Aorta (tissue), 5 donors: ENCODE measurements at places on chromosomes 7 and 10. TPM values are rescaled to one million over a fixed set of nuclear protein-coding genes. Genes with fewer than 3 reads are reported as not detected.

ATRNL1 gene
- total RNA-seq = 41.0 TPM

PLXNA4 gene
- total RNA-seq = 22.7 TPM

HGF gene
- 55.9 TPM for total RNA-seq

CNPY1 gene
- not detected for total RNA-seq

FRMD4A gene
- 65.6 TPM for total RNA-seq

EVX1 gene
- total RNA-seq = not detected

ACTR3C gene
- 1.2 TPM for total RNA-seq

GRCh38 chr7:106893591-106893990 lies 28.5 kb downstream of the PIK3CG start:
- no peak overlapping the region for H3K27ac ChIP-seq
- H3K36me3 ChIP-seq = no peaks in the 10 kb centered on the region
- no peak overlapping the region for H3K4me3 ChIP-seq
- no peak for DNase-seq
- H3K27me3 ChIP-seq = no peaks in the 10 kb centered on the region

DNA sequence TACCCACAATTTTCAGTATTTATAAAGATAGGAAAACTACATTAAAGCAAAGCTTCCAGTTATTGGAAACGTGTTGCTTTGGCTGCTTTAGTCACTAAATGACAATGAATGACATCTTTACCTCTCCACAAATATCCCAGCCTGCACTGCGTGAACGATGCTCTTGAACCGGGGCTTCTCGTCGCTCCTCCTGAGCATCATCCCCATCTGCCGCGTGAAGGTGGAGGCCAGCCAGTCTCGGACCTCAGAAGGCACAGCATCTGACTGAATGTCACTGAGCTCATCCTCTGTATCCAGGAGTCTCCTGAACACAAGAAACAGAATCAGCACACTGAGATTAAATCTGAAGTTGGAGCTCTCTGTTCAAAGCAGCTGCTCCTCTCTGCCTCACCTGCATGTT lies 191.3 kb downstream of the PDE1C start:
- H3K4me1 ChIP-seq = no peaks in the 10 kb centered on the region
- H3K36me3 ChIP-seq = no peaks in the 10 kb centered on the region
- H3K27ac ChIP-seq = no peak overlapping the region
- H3K27me3 ChIP-seq = no peaks in the 10 kb centered on the region

- no peak overlapping the region for H3K27ac ChIP-seq
- no peaks in the 10 kb centered on the region for H3K27me3 ChIP-seq
- no peaks in the 10 kb centered on the region for H3K4me1 ChIP-seq
- no peak for DNase-seq
- H3K4me3 ChIP-seq = no peak overlapping the region
- no peaks in the 10 kb centered on the region for H3K36me3 ChIP-seq
Observed at GRCh38 chr7:77254429-77254828, 54.8 kb upstream of the FGL2 start.

DNA sequence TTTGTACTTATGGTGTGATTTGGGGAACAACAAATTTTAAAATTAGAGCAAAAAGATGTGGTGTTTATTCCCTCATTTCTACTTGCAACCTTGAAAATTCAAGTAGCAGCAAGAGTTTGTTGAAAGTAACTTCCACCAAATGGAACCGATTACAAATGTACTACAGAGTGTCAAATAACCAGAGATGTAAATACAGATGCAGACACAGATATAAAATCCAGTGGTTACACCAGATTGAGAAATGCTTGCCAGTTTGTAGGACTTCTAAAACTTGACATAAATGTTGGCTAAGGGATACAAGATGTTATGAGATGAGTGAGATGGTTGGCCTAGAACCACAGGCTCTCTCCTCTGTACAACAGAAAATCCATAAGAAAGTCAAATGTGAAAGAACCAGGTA lies 162.1 kb downstream of the DIP2C start:
- no peak overlapping the region for H3K27ac ChIP-seq
- H3K36me3 ChIP-seq = no peaks in the 10 kb centered on the region
- no peak overlapping the region for H3K4me3 ChIP-seq
- DNase-seq = no peak
- H3K4me1 ChIP-seq = no peaks in the 10 kb centered on the region

DNA sequence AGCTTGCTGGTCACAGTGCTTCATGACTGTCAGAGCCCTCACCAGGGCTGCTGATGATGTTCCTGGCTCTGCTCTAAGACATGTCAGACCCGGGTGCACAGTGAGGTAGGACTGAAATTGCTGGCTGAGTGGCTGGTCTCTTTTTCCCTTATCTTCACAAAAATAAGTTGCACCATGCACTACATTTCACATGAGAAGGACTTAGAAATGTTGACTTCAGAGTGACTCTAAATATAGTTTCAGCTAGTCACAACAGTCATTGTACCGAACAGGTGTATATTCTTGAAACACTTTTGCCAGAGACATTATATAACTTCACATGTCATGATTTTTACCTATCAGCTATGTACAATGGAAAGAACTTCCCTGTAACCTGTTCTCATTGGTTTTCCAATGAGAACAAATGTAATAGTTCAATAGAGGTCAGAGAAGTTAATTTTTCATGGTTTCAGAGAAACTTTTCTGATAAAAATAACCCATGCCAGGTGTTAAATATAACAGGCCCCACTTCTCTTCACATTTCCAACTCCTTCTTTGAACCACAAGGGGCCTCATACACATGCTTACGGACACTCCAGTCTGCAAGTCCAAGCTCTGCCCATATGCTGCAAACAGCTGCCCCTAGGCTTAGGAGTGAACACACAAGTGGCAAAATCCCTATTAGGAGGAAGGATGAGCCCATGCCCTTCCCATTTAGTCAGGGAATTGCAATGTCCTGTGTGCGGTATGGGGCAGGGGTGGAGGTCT lies 115.6 kb downstream of the CDK6 start:
- no peaks in the 10 kb centered on the region for H3K27me3 ChIP-seq
- H3K4me3 ChIP-seq = no peak overlapping the region
- no peaks in the 10 kb centered on the region for H3K36me3 ChIP-seq
- no peaks in the 10 kb centered on the region for H3K4me1 ChIP-seq
- H3K27ac ChIP-seq = peak overlapping the region; percentile 9

DNA sequence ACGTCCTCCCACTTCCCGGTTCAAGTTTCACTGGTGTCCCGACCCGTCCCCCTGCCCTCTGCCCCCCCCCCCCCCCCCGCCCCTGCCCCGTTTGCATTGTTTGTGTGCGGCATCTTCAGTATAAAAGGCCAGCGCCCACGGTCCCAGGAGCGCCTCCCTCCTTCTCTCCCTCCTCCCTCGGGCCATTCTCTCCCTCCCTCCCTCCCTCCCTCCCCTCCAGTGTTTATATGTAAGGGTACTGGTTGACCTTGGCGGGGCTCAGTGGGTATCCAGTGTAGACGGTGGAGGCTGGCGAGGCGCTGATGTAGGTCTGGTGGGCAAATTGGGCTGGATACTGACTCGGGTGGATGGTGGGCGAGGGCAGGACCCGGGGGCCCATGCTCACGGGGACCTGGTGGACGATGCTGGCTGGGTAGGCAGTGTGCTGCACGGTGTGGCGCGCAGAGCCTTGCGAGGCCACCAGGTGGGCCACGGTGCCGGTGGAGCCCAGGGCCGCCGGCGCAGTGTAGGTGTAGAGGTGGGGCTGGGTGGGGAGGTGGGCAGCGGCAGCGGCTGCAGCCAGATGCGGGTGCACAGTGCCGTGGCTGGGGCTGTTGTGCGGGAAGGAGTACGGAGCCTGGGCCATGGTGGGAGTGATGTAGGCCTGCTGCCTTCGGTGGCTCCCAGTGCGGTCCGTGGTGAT lies 49.4 kb downstream of the CLEC2L start:
- peaks cover 8% of the 10 kb centered on the region for H3K36me3 ChIP-seq
- no peak for DNase-seq
- H3K27me3 ChIP-seq = no peaks in the 10 kb centered on the region

- no peaks in the 10 kb centered on the region for H3K36me3 ChIP-seq
- H3K27me3 ChIP-seq = no peaks in the 10 kb centered on the region
- DNase-seq = no peak
- no peaks in the 10 kb centered on the region for H3K4me1 ChIP-seq
- H3K27ac ChIP-seq = no peak overlapping the region
Observed at GRCh38 chr10:30379983-30380382, 30.9 kb upstream of the MTPAP start.

GRCh38 chr10:90779548-90779947 lies 78.3 kb downstream of the HTR7 start:
- no peaks in the 10 kb centered on the region for H3K4me1 ChIP-seq
- no peak overlapping the region for H3K4me3 ChIP-seq
- H3K27ac ChIP-seq = no peak overlapping the region
- no peaks in the 10 kb centered on the region for H3K36me3 ChIP-seq
- H3K27me3 ChIP-seq = no peaks in the 10 kb centered on the region

DNA sequence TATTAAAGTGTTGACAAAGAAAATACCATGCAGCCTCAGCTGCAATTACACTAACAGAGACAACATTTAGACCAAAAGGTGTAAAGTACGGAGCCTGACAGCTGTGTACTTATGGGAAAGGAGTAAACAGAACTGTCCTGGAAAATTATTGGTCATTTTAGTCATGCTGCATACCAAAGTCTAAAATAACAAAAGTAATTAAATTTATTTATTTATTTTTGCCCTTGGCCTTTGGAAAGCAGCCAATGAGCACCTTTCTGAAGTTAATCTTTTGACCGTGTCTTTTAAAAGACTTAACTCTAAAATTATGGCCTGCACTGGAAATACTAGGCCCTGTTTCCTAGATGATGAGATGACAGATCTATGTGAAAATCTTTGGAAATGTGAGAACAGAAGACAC lies 597.6 kb downstream of the NXPH1 start:
- H3K27me3 ChIP-seq = no peaks in the 10 kb centered on the region
- H3K4me1 ChIP-seq = no peaks in the 10 kb centered on the region
- H3K27ac ChIP-seq = no peak overlapping the region
- no peak for DNase-seq
- no peak overlapping the region for H3K4me3 ChIP-seq
- H3K36me3 ChIP-seq = no peaks in the 10 kb centered on the region

DNA sequence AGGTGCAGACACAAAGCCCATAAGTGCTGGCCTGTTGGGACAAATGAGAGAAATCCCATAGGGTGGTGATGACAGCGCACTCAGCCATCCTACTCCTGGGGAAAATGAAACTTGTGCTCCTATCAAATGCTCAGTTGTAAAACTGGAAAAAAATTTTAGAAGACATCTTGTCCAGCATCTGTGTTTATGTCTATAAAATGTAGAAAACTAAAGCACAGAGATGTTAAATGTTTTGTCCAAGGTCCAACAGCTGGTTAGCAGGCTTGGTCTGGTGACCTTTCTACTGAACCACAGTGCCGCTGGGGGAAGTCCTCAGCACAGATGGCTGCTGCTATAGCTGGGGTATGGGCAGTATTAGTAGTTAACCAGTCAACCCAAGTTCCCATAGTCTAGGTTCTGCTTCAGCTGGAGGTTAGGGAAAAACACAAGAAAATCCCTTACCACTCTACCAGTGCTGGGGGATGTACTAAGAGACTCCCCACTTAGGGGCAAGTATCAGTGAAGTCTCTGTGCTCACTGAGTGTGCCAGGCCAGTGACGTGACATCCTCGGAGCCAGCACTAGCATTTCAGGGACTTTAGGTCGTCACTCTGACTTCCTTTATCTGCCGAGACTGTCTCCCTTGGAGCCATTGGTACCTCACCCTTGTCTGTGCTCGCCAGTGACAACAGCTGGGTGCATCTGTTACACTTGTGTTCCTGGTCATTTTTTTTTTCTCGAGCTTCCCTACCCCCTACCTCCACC lies 1.9 kb downstream of the TSPAN33 start:
- H3K27ac ChIP-seq = no peak overlapping the region
- no peak overlapping the region for H3K4me3 ChIP-seq
- H3K27me3 ChIP-seq = no peaks in the 10 kb centered on the region
- DNase-seq = no peak
- H3K4me1 ChIP-seq = no peaks in the 10 kb centered on the region

- no peaks in the 10 kb centered on the region for H3K36me3 ChIP-seq
- H3K4me1 ChIP-seq = no peaks in the 10 kb centered on the region
- no peak overlapping the region for H3K27ac ChIP-seq
- no peak for DNase-seq
- H3K27me3 ChIP-seq = no peaks in the 10 kb centered on the region
Observed at GRCh38 chr10:25852364-25852941, 81.6 kb upstream of the MYO3A start.

- H3K36me3 ChIP-seq = no peaks in the 10 kb centered on the region
- DNase-seq = no peak
- H3K4me3 ChIP-seq = no peak overlapping the region
- H3K4me1 ChIP-seq = no peaks in the 10 kb centered on the region
- H3K27me3 ChIP-seq = no peaks in the 10 kb centered on the region
- no peak overlapping the region for H3K27ac ChIP-seq
Observed at GRCh38 chr10:74178042-74178791, 27.2 kb downstream of the ADK start.

DNA sequence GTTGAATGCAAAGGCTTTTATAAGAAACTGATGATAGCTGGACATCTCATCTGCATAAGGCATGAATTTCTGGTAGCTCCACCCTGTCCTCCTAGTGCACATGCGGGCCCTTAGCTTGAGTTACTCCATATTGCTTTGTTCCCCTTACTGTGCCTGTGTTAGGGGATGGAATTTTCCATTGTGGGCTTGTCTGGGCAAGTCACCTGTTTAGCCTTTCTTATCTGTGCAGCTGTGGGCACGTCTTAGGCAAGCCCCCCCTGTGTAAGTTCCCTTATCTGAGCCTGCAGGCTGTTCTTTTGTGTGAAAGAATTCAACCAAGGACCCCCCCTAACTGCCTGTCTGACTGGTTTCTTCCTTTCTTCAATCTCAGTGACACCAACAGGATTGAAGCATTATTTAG lies 14.5 kb upstream of the CROT start:
- no peak for DNase-seq
- H3K36me3 ChIP-seq = no peaks in the 10 kb centered on the region
- H3K27ac ChIP-seq = no peak overlapping the region
- H3K4me1 ChIP-seq = no peaks in the 10 kb centered on the region
- no peak overlapping the region for H3K4me3 ChIP-seq

DNA sequence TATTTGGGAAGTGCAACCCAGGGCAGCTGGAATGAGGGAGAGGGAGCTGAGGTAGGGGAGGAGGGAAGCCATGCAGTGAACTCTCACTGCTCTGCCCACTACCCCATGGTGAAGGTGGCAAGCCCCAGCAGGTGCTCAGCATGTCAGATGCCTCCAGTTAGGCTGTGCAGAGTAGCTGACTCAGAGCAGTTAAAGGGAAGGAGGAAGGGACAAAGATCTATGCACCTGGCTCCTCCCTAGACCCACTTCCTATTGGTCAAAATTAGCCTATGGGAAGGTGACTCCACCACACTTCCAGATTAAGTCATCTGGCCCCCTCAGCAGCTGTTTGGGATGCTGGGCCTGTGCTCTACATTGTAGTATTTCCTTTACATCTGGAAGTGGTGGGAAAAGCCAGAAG lies 125.7 kb upstream of the MTPN start:
- H3K4me3 ChIP-seq = no peak overlapping the region
- no peak overlapping the region for H3K27ac ChIP-seq
- H3K4me1 ChIP-seq = no peaks in the 10 kb centered on the region
- no peaks in the 10 kb centered on the region for H3K36me3 ChIP-seq

GRCh38 chr7:21868576-21868850 lies 77.2 kb downstream of the CDCA7L start:
- H3K27ac ChIP-seq = no peak overlapping the region
- no peak for DNase-seq
- H3K36me3 ChIP-seq = no peaks in the 10 kb centered on the region
- H3K4me1 ChIP-seq = no peaks in the 10 kb centered on the region
- H3K4me3 ChIP-seq = no peak overlapping the region

- H3K4me1 ChIP-seq = no peaks in the 10 kb centered on the region
- no peak overlapping the region for H3K4me3 ChIP-seq
- no peaks in the 10 kb centered on the region for H3K27me3 ChIP-seq
- no peak overlapping the region for H3K27ac ChIP-seq
Observed at GRCh38 chr10:49385939-49386922, 9.7 kb downstream of the DRGX start.

GRCh38 chr10:23448802-23449570 lies 10.1 kb downstream of the OTUD1 start:
- no peaks in the 10 kb centered on the region for H3K36me3 ChIP-seq
- no peaks in the 10 kb centered on the region for H3K4me1 ChIP-seq
- no peak overlapping the region for H3K27ac ChIP-seq
